ENCODE measurements at places on chromosomes 12 and 14.
A peak's percentile ranks its signal among the peaks of the same experiment; 100 is the strongest.

DNA sequence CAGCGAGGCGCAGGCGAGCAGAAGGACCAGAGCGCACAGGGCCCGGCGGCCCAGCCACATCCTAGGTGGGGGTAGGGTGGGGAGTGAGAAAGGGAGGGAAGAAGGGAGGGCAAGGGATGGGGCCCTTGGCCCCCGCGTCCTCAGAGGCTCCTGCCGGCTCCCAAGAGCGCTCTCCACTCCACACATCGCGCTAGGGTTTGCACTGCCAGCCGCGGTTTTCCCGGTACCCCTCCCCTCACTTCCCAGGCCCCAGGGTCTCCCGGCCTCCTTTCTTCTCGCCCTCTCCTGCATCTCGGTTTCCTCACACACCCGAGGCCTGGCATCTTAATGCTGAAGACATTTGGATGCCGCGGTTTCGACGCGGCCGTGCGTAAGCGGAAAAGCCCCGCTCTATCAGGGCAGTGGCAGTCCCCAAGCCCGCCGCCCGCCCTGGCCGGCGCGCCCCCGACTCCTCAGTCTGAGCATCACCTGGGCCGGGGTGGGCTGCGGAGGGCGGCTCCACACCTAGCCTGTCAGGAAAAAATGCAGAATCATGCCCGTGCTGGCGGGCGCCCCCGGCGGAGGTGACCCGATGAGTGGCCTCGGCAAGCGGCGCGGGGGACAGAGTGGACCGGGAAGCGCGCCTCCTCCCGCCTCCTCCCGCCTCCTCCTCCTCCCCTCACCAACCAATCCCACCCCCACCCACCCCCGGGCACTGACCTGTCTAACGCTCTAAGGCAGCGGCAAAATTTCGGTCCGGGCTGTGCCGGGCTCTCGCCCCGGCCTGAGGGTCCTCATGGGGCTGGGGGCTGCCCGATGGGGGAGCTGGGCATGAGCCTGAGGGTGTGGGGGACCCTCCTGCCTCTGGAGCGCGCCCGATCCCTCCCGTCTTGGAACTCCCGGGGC, 686 bp downstream of the B4GALNT1 start:
- DNase-seq, result no peak

GRCh38 chr12:124581307-124582107, 14.1 kb upstream of the NCOR2 start:
- no peak for DNase-seq

GRCh38 chr12:95687937-95688336, 102.6 kb downstream of the NTN4 start:
- DNase-seq, result no peak

DNA sequence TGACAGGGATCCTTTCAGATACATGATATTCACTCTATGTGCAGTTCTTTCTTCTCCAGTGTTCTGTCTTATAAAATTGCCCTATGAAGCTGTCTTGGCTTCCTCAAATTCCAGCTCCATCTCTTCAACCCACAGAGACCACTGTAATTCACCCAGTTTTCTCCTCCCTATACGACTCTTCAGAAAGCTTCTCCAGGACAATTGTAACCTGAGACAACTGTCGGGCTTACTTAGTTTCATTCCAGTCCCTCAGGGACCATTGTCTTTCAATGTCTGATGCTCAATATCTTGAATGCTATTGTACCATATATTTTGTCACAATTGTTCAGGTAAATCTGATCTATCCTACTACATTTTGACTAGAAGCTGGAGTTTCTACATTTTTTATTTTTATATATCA, 345.3 kb downstream of the RPL10L start:
- no peak for DNase-seq

DNA sequence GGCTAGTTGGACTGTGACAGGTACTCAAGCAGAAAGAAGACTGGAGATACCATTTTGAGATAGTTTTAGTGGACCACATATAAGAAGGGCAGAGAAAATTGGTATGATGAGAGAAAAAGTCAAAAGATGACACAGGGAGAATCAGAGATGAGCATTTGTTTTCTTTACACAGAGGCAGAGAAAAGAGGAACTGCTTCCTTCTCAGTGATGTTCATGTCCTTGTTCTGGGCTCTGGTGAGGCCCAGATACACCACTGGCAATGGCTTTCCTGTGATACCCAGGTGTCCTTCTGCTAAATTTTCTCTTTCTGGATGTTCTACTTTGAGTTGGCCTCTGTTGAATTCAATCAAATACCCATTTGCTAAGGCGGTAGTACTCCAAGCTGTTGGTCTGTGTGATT, 1782.7 kb upstream of the SEL1L start:
- no peak for DNase-seq

DNA sequence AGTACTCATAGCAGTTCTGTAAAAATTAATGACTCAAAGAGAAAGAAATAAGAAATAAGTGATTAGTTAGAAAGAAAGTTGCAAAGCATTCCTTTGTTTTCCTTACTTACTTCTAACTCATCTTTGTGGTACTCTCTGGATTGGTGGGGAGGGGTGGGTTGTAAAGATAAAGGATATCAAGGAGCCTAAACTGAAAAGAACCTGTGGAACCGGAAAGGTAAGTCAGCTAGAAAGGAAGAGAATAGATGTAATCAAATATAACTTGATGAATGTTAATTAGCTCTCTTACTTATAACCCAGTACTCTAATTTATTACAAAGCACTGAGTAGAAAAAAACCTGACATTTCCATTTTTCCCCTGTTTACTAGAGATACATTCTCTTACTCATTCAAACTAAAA, 37.5 kb upstream of the KRR1 start:
- no peak for DNase-seq

GRCh38 chr14:22563987-22564386, 25.0 kb downstream of the DAD1 start:
- DNase-seq, result no peak

DNA sequence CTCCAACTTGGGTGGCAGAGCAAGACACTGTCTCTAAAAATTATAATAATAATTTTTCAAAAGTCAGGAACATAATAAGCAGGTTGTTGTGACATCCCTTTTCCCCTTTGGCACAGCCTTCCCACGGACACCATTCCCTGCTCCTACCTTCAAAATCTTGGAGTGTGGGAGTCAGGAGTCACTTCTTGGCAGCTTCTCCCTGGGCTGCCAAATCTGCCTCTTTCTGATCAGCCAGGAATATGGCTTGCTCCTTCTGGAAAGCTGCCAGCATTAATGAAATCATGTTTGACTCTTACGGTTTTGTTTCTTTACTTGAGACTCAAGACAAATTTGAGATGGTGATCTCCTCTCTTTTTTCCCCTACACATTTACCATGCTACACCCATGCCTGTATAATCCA, 391.4 kb upstream of the SYT1 start:
- DNase-seq, result no peak

DNA sequence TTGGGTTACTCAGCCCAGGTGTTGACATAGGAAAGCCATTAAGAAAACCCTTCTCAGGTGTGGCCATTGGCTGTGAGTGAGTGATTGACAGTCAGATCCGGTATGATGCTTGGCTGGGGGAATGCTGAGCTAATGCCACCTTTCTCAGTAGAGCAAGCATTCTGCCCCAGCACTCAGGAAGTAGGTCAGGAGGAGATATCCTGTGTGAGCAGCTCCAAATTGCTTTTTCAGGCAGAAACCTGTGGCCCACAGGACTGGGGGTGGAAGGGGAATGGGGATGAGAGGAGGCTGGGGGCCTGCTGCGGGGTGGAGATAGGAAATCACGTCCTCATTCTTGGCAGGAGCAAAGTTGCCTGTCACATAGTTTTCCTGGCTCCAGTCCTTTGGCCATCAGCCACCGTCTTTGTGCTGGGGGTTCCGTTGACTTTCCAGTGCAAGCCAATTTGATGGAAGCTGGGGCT, 55.7 kb downstream of the NINJ2 start:
- DNase-seq, result no peak

GRCh38 chr12:103441437-103442181, 54.2 kb downstream of the C12orf42 start:
- no peak for DNase-seq

GRCh38 chr14:55126034-55126433, 3.0 kb upstream of the LGALS3 start:
- no peak for DNase-seq

- DNase-seq, result no peak
These were observed 135.2 kb downstream of the KICS2 start for GRCh38 chr12:64086946-64087345.

- DNase-seq, result no peak
These were observed 21.5 kb downstream of the FZD10 start for GRCh38 chr12:130183585-130184370.

DNA sequence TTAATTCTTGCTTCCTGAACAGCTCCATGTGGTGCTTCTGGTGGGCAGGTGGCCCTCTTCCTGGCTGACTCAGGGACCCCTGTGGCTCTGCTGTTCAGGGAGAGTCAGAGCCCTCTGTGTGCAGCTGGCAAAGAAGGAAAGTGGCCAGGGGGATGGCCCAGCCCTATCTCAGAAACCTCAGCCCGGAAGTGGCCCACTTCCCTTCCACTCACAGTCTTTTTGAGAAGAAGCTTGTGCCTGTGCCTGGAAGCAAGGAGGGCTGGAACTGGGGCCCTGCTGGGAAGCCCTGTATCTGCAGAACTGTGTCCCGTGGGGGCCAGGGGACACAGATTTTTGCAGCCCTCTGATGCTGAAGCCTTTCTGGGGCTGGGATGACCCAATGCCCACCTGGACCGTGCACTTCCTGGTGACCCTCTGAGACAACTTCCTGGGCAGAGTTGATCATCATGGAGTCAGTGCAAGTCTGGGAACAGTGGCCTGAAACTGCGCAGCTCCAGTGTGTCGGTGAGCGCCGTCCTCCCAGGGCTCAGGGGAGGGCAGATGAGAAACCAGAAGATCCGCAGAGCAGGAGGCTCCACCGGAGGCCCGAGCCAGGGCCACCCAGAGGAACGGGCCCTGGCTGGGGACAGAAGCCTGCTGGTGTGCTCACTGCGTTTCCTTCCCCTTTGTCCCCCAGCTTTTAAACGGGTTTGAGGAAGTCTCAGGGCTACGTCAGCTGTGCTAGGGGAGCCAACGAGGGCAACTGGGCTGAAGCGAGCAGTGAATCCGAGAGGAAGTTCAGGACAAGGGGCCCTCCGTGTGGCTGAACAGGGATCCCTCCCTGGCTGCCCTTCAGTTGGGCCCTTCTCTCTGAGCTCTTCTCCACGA, 217.4 kb upstream of the RTL1 start:
- no peak for DNase-seq

GRCh38 chr12:64670019-64670418, 59.7 kb downstream of the RASSF3 start:
- no peak for DNase-seq

- no peak for DNase-seq
These were observed 1517.0 kb downstream of the AACS start for GRCh38 chr12:126582231-126582630.

DNA sequence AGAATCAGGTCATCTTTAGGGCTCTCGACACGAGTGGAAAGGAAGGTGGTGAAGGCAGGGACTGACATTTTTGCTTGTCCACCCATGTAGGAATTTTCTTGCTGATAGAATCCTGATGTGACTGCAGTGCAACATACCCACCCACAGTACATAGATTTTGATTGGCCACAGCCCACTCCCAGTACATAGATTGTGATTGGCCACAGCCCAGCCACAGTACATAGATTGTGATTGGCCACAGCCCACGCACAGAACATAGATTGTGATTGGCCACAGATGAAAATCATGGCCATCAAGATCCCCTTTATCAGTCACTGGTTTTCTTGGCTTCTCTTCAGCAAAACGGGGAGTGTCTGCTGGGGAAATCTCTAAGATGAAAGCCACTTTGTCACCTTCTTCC, 1041.5 kb downstream of the AACS start:
- no peak for DNase-seq

GRCh38 chr12:43329375-43329774, 222.6 kb downstream of the ADAMTS20 start:
- DNase-seq, result no peak

DNA sequence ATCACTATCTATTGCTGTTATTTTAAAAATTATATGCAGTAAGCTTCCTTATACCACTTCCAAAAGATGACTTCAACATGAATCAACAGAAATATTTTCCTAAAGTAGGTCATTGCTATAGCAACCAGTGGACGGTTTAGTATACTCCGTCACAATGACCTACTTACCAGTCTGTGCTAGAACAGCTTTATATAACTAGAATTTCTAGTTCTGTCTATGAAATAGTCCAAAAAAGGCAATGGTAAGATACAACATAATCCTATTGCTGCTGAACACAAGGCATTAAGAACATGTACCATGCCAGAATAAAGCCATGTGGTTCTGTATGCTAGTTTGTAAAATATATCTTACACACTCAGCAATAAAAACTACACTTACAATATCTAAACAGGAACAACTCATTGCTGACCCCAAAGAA, 40.7 kb upstream of the MTERF2 start:
- DNase-seq, result peak; percentile 90

GRCh38 chr12:125434936-125435443, 369.8 kb downstream of the AACS start:
- no peak for DNase-seq

DNA sequence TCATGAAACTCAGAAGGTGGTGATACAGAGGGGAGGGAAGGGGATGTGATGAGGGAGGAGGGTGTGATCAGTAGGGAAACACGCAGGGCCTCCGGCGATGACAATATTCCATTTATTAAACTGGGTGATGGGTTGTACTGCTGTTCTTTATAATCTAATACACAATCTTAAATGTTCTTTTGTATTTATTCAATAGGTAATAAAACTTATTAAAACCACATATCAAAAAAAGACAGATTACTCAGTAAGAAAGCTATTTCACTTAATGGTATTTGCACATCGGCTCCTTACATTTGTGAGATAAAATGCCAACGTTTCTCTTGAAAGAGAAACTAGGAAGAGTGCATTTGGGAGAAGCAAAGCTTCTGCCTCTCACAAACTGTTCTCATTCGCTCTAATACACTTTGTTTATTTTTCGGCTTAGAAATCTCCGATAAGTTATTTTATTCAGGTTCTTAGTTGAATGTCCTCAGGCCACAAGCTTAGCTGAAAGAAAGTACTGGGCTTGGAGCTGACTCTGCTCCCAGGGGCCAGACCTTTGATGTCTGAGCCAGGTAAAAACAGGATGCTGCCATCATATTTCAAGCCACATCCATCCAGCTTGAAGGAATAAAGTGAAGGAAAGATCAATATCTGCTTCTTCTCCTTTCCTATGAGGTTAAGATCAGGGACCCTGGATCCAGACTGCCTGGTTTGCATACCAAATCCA, 17.5 kb downstream of the STON2 start:
- no peak for DNase-seq

DNA sequence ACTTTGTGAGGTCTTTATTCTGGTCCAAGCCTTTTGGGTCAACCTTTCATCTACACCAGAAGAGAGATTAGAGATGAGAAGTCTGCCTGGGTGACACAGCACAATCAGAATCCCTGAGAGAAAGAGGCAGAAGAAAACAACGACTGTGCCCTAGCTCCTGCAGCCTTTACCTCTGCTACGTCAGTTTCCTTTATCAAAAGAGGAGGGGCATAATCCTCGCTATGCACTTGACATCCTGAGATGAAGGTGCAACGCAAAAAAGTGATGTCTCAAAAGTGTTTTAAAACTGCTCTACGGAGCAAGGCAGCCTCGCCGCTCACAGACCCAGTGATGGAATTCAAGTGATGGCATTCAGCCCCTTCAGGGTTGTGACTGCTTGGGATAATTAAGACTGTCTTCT, 21.7 kb downstream of the ZDHHC22 start:
- DNase-seq, result no peak

Measured in AG08395 (cell line).